ENCODE measurements at places on chromosomes 4 and X. TPM values are rescaled to one million over a fixed set of nuclear protein-coding genes. Genes with fewer than 3 reads are reported as not detected.

Gene MAGEA1
- total RNA-seq: not detected

Gene WNK3
- total RNA-seq: 0.91 TPM

Gene MAGEB2
- total RNA-seq: not detected

Gene DNAAF6
- 0.54 TPM for total RNA-seq

Gene TCEAL9
- 75.1 TPM for total RNA-seq

Gene RASGEF1B
- total RNA-seq: 54.1 TPM

Gene GPR34
- total RNA-seq: 15.4 TPM

Gene NUP62CL
- 9.1 TPM for total RNA-seq

Gene ASB12
- total RNA-seq: 0.29 TPM

Gene FGB
- 3.9 TPM for total RNA-seq

Gene MGAT4D
- total RNA-seq: not detected

Gene SUPT20HL2
- total RNA-seq: not detected

Gene CCNB3
- 2.9 TPM for total RNA-seq

Gene COL25A1
- 0.79 TPM for total RNA-seq

Gene F8A2
- total RNA-seq: not detected

Gene RASSF6
- total RNA-seq: 1.7 TPM

Gene RAB41
- not detected for total RNA-seq

Gene DDX60
- 21.6 TPM for total RNA-seq

Gene GAGE13
- total RNA-seq: not detected

Gene HHIP
- 144 TPM for total RNA-seq
